Mesothelial cell of epicardium (in vitro differentiated cells): ENCODE measurements at places on chromosomes 7 and 10.

DNA sequence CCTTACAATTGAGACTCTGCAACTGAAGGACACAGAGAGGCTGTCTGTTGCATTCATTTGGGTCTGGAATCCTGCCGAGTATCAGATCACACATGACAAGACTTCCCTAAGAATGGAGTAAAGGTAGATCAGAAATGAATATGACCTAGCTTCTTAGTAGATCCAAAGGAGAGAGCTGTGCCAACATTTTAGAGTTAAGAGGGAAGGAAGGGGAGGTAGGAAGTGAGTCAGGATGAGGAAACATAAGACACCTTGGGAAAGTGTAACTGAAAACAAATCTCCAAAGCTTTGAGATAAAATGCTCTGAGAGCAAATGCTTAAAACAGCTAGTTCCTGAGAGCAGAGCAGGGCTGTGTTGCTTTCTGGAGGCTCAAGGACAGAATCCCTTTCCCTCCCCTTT is 6.1 kb upstream of the SLC25A13 start:
- DNase-seq, result no peak

DNA sequence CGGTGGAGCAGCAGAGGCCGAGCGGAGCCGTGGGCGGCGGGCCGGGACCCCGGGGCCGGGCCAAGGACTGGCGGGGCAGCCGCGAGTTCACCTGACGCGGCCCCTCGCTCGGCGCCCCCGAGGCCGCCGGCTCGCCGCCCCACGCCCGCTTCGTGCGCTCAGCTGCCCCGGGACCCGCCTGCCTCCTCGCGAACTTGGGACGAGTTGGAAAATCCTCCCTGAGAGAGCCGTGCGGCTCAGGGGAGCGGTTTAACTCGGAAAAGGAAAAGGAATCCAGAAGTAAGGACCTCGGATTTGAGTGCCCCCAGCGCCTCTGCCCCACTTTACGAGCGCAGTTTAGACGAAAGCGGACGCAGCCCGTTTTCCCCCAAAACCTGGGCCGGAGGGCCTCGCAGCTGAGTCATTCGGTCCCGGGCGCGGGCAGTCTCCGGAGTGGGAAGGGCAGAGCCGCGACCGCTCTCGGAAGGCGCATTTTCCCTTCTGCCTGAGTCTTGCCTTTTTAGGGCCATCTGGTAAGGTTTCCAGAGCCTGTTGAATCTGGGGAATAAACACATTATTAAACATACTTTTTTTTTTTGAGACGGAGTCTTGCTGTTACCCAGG is 744 bp downstream of the CREM start:
- peak; percentile 32 for DNase-seq

DNA sequence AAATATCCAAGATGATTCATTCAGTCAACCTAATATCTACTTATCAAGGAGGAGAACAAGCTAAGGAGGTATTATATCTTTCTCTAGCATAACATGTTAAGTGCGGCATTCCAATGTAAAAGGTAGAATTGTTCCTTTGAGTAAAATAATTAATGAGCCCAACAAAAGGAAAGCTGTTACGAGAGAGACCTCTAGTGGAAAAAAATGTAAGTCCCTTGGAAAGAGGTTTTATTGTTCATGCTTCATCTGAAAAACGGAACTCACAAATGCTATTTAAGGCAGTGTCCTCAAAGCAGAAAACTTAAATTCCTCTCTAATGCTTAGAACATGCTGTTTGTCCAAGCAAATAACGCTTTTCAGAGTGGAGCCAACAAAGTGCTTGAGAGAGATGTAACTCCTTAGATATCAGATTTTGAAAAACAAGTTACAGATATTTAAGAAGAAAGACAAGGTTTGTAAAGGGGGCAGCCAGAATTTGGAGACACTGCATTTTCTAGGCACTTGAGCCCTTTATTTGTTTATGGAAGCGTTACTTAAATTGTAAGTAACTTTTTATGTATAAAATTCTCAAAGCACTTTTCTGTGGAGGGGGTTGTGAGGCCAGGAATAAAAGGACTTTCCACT is 119.9 kb downstream of the TFEC start:
- no peak for DNase-seq

DNA sequence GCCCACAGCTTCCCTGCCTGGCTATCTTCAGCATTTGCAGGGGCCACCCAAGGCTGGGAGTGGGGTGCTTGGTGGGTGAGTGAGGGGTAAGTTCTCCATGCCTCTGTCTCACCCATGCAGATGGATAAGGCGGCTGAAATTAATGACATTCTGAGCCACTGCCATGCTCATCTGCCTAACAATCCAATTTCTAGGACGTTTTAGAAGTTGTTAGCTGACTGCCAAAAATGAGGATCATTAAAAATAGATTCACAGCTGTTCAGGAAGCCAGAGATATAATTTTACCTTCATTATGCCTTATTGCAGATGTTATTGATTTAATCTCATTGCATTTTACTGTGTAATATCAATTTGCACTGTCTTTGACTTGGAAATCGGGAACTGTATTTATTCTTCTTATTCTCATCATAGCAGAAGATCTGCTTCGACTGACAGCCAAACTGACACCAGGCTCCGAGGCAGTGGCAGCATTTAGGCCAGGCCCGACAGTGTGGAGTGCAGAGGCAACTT is 334.4 kb upstream of the NPVF start:
- no peak for DNase-seq

DNA sequence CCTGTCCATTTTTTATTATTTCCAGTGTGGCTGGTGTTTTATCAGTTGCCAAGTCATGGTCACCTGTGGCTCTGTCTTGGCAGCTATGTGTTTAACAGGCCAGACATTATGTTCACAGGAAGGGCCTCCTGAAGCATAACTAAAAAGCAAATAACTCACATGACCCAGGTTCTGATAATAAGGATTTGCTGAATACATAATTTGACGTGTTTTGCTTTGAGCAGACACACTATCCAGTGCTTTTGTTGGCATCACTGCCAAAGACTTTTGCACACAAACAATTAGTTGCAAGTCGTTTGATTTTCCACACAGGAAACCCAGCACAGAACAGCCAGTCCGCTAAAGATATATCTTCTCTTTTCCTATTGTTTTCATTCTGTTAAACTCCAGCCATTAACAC is 173.6 kb downstream of the ARL4A start:
- DNase-seq, result no peak

DNA sequence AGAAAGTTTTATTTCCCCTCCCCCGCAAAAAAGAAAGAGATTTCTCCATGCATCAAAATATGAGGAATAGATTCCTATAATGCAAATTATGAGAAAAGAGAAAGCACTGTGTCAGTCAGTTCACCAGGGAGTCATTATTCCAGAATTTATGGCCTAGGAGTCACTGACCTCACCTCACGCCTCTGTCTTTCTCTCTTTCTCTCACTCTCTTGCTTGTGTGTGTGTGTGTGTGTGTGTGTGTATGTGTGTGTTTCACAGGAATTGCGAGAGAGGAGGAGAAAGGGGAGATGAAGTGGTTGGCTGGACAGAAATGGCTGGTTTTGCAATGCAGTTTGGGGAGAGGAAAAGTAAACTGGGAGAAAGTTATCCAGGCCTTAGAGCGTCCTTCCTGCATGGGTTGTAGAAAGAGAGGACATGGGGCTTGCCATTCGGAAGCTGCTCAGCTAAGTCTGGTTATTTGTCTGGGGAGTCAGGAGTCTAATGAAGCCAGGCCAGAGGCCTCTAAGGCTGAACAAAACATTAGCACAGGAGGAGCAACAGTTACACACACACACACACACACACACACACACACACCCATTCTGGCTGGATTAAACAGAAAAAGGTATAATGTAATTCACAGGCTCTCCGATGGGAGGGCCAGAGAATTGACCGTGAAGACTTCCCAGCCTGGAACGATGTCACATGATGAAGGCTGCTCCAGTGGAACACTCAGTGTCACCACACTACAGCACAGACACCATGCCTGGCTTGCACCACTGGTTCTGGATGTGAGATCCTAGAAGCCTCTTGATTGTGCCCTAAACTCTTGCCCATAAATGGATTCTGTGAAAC is 12.8 kb upstream of the FFAR4 start:
- DNase-seq, result no peak

- no peak for DNase-seq
These were observed 60.1 kb upstream of the CARD11 start for GRCh38 chr7:3103614-3104398.

DNA sequence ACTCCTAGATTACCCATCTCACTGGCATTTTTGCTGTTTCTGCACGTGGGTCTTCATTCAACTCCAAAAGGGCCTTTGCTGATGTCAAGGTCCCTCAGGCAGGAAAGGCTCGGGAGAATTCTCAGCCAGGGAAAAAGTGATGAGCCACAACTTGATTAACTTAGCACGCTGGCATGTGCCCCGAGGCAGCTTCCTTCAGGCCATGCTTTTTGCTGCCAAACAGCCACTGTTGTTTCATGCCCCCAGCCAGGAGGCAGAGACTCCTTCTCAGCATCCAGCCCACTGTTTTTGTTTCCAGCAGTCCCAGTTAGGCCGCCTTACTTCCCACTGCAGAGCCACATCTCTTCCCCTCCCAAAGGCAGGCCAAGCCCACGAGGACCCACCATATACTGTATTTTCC is 266.5 kb upstream of the YAE1 start:
- DNase-seq, result no peak

DNA sequence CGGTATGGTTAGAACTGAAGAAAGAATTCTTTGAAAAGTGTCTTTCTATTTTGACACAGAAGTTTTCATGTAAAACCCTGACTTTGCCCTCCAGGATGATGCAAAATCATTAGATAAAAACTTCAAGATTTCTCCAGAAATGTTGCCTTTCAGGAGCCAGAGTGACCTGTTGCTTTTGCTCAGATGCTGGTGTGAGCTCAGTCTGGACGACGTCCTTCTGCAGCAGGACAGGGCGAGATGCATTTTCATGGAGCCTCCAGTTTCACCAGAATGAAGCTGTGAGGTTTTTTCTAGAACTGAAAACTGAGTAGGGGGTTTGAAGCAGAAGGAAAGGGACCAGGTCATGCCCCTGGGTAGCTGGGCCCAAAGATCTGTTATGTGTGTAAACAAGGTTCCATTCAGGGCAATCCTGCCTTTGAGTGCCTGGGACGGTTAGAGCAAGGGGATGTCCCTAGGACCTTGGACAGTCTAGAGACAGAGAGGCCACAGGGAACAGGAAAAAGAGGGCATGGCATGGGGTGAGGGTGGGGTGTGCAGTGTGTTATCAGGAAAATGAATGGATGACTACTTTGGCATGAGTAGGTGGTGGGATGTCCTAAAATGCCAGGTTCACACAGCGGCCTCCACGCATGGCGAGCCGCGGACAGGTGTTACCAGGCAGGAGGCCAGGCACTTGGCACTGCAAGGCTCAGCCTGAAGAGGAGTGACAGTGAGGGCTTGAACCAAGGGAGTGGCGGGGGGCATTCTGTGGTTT is 356.3 kb downstream of the CXCL12 start:
- no peak for DNase-seq

DNA sequence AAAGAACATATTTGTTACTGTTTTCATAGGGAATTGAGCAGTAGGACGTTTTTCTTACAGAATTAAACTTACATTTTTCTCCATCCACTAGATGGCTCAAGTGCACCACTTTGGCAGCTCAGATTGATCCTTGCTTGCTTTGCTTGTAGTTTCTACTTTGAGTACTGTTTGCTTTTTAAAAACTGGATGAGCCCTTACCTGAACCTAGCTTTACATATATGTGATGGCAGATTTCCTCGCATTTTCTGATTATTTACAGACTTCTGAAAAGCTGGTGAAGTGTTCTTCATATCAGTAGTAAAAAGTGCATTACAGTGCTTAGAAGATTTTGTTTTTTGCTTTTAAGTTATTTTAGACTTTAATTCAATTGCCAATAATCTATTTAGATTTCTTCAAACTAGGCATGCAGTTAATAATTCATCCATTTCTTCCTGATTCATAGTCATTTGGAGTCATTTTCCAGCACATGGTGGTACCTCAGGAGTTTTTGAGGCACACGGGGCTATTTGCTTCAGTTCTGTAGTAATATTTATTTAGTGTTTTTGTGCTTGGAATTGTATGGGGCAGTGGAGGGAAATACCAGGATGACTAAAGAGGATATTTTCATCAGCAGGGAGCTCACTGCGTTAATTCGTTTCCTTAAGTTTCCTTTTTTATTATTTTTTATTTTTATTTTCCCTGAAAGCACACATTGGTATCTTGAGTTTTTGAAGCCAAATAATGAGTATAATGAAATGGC is 57.3 kb downstream of the MAPK8 start:
- no peak for DNase-seq

- DNase-seq, result no peak
These were observed 35.8 kb downstream of the UNC5B start for GRCh38 chr10:71248210-71248609.
